ENCODE measurements at places on chromosomes 5 and 9.

GRCh38 chr5:65482736-65483545, 1.2 kb upstream of the ADAMTS6 start:
- DNase-seq: peak; percentile 59

GRCh38 chr9:134438195-134438788, 112.0 kb downstream of the RXRA start:
- DNase-seq: no peak

DNA sequence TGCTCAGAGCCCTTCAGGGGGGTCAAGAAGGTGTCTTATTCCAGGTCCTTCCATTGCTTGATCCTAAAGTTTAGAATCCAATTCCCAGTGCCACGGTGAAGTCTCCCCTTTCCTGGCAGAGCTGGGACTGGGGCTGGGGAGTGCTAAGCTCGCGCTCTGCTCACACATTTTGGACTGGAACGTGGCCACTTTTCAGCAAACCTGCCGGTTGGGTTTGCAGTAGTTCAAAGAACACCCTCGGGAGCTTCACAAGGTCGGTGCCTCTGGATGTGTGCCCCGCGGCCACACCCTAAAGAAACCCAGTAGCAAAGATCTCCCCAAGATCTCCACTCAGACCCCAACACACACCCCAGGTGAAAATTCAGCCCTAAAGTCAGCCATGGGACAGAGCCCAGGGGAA, at the start of gene C9orf152:
Gene C9orf152 (minus strand): TSS at position 129 of the 400 bp plus-strand sequence. CDS start 580 bp downstream, outside the sequence.
- DNase-seq: no peak

DNA sequence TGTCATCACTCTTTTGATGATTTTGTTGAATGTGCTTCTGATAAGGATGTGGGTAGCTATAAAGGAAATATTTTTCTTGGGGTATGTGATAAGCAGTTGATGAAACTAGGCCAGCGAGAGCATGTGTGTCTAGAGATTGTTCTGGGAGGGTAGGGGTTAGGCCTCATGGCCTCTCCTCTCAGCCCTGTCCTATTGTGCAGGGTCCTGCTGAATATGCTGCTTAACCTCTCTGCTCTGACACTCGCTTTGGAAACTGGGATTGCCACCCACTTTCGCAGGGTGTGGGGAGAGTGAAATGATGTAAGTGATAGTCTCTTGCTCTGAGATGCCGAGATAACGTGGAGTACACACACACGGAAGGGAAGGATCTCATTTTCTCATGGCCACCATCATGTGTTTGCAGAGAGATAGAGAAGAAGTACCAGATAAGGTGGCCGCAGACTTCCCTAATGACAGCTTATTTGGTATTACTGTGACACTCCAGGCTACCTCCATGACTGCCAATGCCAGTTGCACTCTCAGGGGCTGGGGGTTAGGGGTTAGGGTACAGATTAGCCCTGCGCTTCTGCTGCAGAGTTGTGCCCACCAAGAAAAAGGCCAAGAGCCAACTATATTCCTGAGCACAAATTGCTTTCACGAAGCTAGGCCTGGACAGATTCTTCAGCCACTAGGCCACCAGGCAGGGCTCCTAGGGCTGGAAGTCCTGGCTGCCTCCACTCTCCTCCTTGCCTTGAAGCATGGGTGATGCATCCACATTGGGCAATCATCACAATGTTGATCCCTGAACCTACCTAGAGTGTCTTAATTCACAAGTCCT, 25.2 kb upstream of the TNFAIP8 start:
- no peak for DNase-seq

DNA sequence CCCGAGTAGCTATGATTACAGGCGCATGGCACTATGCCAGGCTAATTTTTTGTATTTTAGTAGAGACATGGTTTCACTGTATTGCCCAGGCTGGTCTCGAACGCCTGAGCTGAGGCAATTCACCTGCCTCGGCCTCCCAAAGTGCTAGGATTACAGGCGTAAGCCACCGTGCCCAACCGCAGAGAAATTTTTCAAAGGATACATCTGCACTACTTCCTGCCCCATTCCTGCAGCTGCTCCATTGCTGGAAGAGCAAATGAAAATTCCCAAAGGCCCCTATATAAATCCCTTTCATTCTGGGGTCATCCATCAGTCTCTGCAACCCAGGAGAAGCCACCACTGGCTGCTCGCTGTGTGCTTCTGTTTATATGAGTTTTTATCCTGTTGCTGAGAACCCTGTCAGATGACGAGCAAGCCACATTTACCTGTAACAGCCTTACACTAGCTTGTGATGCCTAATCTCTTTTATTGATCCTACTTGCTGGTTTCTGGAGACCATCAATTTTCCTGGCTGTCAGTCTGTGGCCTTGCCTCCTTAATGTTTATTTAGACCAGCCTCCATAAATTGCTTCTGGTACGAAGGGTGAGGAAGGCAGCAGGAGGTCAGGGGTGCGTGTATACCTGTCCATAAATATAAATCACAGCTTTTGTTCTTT, 925.3 kb downstream of the TLE4 start:
- DNase-seq: no peak

DNA sequence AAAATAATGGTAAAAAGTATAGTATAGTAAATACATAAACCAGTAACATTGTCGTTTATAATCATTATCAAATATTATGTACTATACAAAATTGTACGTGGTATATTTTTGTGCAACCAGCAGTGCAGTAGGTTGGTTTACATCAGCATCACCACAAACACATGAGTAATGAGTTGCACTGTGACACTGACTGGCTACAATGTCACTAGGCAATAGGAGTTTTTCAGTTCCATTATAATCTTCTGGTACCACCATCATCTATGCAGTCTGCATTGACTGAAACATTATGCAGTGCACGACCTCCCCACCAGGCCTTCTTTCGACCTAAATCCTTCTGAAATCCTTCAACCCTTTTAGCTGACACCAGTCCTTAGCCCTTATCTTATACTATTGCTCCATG, 105.8 kb downstream of the SREK1 start:
- no peak for DNase-seq

DNA sequence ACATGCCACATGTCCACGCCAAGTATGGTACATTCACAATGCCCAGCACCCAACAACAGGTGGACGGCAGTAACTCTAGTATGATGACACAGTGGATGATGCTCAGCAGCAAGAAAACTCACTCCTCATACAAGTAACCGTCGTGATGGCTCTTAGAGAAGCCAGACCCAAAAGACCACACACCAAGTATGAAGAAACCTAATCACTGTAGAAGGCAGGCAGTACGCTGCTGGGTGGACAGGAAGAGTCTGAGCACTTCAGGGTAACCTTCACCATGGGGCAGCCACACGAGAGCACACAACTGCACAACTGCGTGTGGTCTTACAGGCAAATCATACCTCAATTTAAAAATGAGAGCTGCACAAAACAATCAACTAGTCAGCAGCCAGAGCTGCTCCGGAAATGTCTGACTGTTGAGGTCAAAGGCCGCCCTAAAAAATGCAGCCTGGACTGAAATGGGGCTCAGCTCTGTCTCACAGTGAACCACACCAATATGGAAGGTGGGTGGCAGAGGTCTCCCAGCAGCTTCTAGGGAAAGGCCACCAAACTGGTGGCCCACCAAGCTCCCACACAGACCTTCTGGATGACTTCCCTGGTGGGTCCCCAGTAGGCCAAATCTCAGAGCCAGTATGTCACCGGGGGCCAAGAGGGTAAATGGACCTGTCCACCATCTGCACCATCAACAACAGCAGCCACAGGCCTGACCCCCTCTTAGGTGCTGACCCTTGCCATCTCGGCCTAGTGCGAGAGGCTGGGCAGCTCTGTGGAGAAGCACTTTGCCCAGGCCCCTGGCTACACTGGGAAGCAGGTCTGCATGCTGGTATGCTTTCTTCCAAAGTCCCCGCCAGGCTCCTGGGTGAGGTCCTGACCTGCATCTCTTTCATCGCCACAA, 17.8 kb downstream of the BICD2 start:
- DNase-seq: no peak

DNA sequence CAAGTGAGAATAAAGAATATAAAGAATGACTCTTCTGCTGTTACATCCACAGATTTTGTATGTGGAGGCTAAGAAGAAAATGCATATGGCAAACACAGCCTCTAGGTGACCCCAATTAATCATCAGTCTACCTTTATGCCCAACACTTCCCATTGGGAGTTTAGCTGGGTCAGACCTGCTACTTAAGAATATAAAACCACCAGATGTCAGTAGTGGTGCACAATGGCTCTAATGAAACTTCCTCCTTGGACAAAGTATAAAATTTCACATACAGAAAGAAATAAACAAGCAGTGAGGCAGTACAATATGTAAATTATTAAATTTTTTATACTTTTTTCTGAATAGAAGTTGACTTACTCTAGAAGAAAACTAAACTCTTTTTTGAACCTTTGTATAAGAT, 539.9 kb downstream of the BRINP1 start:
- DNase-seq: peak; percentile 5

DNA sequence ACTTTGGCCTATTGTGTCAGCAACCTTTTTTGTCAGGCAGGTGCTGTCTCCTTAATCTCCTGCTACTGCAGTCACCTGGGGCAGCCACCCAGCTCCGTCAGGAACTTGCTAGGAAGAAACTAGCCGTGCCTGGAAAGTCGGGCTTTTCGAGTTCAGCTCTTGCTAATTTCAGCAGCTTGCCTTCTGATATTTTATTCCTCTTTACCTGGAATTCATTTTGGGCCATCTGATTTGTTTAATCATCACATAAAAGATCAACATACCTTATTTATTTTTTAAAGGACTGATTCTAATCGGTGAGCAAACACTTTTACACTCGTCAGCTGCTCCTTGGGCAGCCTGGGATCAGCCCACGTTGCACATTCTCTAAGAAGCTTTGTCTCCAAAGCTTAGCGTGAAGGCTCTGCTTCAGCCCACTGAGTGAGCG, 42.2 kb downstream of the PRLR start:
- no peak for DNase-seq

GRCh38 chr9:132458432-132458831, 48.4 kb downstream of the CFAP77 start:
- no peak for DNase-seq

GRCh38 chr9:127858041-127858512, 3.6 kb upstream of the ENG start:
- no peak for DNase-seq

GRCh38 chr5:124670722-124671184, 75.7 kb downstream of the ZNF608 start:
- DNase-seq: no peak

- DNase-seq: peak; percentile 46
Observed at GRCh38 chr5:171415115-171415730, 4.2 kb upstream of the FGF18 start.

DNA sequence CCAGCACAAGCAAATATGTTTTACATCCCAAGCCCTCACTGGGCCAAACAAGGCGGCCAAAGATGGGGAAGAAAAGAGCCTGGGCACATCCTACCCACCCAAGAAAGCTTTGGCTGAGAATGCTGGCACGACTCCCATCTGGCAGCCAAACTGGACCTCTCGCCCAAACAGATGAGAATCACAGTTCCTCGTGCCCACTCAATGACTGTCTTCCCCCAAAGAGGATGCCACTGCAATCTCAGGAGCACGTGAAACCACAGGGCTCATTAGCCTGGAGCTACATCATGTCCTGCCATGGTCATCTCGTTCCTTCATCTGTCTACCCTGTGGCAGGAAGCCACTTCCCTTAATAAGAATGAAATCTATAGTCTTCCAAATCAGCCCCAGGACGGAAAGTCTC, 536.8 kb downstream of the BNC2 start:
- DNase-seq: no peak

DNA sequence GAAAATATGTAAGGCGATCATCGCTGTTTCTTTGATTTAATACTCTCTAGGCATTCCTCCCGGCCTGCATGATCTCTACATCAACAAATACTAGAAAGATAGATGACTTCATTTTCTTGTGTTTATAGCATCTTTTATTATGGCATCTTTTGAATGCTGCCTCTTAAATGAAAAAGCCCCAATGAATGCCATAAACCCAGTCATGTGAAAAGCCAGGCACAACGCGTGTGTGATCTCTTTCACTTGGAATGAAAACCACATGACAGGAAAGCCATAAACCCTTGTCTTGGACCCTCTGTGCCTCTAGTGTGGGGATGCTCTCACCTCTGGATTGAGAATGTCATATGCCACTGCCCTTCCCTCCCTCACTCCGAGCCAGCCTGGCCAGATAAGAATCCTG, 476.2 kb downstream of the SEMA5A start:
- peak; percentile 82 for DNase-seq

- no peak for DNase-seq
Observed at GRCh38 chr5:158419186-158419585, 560.2 kb upstream of the CLINT1 start.
